Left ventricle myocardium inferior (tissue), 1 donor: ENCODE measurements at places on chromosomes 5 and 9.

DNA sequence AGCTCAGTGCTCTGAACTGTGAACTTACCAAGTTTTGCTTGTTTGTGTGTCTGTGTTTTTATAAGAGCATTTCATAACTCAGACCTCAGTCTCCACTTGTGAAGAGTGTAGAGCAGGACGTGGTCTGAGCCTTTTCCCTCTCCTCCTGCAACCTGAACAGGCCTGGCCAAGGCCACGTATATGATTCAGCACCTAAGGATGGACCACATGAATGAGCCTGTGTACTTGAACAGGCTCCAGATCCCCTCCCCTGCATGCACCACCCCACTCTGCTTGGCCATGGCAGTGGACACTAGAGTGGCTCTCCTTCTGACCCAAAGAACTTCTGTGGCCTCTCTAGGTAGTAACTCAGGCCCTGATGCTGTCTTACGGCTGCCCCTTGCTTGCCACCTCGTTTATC lies 125.9 kb upstream of the FSTL4 start:
- no peak for DNase-seq

DNA sequence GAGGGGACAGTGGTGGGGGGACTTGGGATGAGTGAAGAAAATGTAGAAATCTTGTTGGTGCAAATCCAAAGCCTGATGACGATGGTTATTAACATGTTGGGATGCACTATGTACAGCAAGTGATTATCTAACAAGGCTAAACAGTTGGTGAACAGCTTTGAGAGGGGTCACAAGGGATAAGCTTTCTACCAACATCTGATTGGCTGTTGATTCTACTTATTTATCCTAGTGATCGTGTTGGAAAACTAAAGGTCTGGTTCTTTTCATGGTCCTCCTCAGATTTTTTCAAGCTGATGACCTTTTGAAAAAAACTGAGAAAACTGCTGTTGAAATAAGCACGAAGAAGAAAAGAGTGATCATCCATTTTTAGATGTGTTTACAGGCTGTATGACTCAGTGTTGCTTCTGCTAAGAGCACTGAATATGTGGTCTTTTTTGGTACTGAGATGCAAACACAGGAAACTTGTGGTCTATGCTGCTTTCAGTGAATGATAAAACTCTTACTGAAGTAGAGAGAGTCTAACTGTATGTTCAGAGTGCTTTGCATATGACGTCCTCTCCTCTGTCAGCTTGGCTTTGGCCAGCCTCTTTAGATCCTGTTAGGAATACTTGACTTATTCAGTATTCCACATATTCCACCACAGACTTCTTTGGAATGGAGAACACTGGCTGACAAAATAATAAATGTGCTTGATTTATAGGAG lies 174.8 kb downstream of the SLF1 start:
- no peak for DNase-seq

- peak; percentile 74 for DNase-seq
These were observed 44.3 kb downstream of the CAMK2A start for GRCh38 chr5:150245111-150245789.

GRCh38 chr5:67032921-67033664 lies 163.5 kb downstream of the CD180 start:
- no peak for DNase-seq

- no peak for DNase-seq
These were observed 150.5 kb upstream of the CDKN2B start for GRCh38 chr9:22159586-22159985.

DNA sequence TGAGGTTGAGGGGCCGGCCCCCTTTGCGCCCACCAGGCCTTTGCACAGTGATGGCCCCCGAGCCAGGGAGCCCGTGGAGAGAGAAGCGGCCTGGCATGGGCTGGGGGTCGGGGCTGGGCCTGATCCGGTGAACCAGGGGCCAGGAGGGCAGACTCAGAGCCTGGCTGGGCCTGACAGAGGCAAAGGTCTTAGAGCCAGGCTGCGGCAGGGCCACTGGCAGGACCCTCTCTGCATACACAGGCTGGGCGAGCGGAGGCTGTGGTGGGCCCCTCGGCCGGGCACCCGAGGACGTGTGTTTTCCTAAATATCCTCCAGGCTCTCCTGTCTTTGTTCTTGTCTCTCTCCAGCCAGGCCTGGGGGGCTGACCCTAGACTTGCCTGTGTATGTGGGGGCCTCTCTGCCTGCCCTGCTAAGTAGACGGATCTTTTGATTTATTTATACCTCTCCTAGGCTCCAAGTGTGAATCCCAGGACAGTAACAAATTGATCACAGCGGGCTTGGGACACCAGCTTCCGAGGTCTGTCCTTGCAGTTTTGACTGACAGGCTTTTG lies 933 bp downstream of the NEK6 start:
- no peak for DNase-seq

- DNase-seq: peak; percentile 7
These were observed 519 bp downstream of the EXOC3 start for GRCh38 chr5:443239-444151.

DNA sequence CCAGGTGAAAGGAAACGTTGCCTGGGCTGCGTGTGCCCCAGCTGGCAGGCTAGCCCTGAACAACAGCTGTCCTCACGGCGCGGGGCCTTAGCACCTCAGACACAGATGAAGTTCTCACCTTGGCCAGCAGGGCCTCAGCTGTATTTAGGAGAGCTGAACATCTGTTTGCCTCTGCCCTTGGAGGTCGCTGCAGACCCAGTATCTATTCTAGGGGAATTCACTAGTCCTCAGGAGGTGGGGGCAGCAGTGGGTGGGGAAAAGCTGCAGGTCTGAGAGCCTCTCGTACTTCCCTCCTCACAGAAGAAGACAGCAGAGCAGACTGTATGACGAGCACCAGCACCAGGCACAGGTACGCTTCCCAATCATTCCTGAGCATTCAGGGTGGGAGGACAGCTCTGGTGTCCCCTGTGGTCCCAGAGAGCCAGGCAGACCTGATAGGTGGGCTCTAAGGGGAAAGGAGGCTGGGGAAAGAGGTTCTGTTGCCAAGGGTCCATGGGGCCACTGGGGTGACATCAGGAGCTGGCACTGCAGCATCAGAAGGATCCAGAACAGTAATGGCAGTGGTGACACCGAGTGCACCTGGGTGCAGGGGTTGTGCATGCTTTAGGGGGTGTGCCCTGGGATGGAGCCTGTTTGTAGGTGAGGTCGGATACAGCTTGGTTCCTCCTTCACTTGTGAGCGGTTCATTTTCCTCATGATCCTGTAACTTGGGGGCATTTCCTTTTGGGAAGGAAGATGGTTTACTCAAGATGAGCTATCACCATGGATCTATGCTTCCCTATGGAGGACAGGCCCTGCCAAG lies 13.8 kb downstream of the CD74 start:
- no peak for DNase-seq

GRCh38 chr9:120136696-120137095 lies 443.3 kb downstream of the CDK5RAP2 start:
- no peak for DNase-seq

DNA sequence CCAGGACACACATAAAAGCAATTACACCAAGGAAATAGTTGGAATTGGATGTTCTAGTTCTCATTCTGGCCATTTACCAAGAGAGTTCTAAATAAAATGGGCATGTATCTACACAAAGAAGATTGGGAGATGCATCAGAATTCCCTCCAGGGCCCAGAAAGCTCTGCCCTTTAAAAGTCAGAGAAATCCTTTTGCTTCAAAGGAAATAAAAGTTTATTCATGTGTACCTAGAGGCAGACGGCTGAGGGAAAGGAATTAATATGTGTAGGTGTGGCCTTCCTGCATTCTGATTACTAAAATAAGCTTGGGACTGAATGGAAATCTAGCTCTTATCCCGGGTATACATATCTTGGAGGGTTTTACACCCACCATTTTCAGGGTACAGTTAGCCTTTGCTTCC lies 719.4 kb downstream of the SEMA5A start:
- DNase-seq: no peak

DNA sequence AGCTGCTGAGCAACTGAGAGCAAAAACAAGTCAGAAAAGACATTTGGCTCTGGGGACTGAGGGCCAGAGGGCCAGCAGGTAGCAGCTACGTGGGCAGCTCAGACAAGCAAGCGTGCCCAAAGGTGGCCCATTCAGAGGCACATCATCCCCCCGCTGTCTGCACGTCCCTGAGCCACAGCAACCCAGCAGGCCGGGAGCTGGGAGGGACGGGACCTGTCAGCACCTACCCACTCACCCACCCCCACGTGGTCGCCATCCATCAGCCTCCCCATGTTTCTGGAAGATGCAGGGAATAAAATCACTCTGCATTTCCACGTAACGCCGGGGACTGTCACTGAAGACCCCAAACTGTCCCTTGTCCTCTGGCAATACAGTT lies 167.8 kb downstream of the COL23A1 start:
- DNase-seq: no peak

DNA sequence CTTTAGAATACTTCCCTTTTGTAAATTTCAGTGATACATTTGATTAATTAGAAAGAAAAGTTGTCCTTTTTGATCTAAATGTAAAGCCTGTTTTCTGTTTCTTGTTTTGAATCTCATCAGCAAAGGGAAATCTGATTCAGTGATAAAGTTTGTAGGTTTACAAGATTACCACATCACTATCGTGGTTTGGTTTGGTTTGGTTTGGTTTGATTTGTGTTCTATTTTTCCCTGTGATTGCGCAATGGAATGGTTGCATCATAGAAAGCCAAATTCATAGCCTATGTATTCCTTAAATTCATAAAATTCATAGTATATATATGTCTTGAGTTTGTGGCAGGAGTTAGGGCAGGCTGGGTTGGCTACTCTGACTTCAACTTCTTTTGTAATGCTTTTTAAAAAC lies 15.2 kb downstream of the SRFBP1 start:
- DNase-seq: no peak

- no peak for DNase-seq
These were observed 148.8 kb downstream of the CCDC192 start for GRCh38 chr5:127851964-127852363.

GRCh38 chr9:9352877-9353481 lies 1259.8 kb downstream of the PTPRD start:
- DNase-seq: no peak

DNA sequence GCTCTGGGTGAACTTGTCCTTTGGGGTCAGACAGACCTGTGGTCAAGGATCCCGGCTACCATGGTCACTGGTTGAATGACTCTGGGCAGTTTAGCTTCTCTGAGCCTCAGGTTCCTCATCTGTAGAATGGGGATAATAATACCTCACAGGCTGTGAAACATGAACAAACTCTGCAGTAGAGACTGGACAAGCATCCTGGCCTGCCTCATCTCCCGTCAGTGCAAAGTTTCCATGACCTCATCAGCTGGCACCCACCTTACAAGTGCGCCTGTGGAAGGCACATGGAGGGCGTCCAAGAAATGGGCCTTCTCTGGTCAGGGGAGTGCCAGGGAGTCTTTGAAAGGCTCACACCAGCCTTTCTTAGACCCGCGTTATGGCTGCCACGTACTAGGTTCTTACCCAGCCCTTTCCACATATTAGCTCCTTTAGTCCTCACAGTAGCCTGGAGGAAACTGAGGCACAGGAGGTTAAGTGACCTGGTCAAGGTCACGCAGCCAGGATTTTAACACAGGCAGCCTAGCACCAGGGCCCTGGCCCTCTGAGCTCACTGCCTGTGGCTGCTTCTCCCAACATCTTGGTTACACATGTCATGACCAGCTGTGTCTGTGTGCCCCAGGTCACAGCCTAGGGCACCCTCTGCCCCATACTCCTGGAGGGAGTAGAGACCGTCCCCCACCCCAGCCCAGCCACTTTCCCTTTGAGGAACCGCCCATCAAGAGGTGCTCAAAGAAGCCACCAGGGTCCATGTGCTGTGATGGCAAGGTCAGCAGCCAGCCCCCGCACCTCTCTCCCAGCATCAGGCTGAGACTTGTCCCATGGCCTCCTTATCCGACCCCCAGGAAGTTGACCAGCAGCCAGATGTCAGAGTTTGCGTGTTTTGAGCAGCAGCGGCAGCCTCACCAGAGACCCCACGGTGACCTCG lies 39.4 kb upstream of the RPL26L1 start:
- DNase-seq: peak; percentile 50

GRCh38 chr9:112784020-112784785 lies 33.6 kb downstream of the SNX30 start:
- no peak for DNase-seq

DNA sequence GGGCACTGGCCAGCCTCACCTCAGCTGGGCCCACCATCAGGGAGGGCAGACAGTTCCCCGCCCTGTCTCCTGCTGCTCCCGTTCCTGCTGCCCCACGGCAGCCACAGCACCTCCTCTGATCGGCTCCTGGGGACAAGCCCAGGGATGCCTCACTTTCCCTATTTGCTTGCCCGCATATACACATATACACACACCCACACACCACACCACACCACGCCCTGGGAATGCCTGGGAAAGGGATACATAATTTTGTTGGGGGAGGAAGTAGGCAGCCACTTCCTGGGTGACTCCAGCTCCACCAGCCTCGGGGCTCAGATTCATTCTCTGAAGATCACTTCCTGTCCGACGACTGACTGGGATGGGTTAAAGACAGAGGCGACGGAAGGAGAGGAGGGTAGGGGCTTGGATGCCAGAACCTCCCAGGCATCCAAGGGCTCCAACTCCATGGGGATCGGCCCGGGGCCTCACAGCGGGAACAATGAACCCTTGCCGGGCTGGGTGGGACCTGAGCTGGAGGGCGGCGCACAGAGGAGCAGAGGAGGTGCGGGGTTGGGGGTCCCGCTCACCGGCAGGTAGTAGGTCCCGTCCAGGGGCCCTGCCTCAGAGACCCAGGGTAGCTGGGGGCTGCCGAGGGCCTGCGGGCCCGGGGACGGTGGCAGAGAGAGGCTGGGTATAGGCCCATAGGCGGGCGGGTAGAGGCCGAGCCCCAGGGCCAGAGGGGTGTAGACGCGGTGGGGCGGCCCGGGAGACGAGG lies 2.0 kb upstream of the MZB1 start:
- no peak for DNase-seq

DNA sequence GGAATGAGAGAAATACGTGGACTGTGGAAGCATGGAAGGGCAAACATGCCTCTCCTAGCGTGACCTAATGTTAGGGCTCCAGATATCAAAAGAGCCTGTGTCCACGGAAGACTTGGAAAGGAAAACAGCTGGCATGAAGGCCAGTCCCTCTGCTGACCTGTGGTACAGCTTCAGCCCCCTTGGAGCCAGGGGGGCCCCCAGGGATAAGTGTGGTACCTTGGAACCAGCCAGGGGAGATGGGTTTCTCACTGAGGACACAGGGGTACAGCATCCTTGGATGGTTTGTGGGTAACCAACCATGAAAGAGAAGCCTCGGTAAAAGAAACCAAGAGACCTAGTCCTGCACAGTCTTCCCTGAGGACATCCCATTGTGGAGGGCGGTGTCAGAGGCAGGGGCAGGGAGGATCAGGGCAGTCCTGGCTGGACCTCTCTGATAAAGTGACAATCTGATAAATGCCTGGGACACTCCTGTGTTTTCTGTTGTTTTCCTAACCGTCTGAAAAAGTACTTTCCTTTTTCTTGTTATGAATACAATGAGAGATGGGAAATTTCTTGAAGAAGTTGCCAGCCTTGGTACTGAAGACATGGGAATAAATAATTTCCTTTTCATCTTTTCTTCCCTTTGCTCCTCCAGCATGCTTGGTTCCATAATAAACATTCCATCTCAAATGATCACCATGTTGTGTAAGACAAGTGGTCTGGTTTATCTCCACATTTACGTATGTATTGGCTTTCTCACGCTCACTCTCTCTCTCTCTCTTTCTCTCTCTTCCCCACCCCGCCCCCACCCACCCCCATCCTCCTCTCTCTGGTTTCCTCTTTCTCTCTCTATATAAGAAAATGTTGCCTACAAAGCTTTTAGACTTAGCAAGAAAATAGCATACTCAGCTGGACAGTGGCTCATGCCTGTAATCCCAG lies 102.1 kb downstream of the SUSD1 start:
- DNase-seq: no peak

- no peak for DNase-seq
These were observed 218.4 kb upstream of the MVB12B start for GRCh38 chr9:126108240-126108639.

- no peak for DNase-seq
These were observed 107.8 kb downstream of the THBS4 start for GRCh38 chr5:80142996-80143395.

- no peak for DNase-seq
These were observed 896 bp downstream of the RIGI start for GRCh38 chr9:32524892-32525708.
